NCI-H446 treated with DMSO at 0.1 percent for 48 hours (cell line): ENCODE measurements at places on chromosomes 11 and 22.

DNA sequence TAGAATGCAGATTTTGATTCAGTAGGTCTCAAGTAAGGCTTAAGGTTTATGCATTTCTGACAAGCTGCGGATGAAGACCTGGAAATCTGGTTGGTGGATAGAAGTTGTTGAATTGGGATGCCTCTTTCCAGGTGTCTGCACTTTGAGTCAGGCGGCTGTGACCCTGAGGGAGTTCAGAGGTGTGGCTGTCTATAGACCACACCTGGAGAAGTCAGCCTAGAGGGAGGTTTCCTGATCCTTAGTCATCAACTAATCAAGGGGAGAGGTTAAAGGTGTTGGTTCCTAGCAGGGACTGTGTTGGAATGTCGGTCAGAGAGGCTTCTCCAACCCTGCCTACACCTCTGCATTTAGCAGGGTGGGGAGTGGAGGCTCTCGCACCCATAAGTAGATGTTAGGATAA is 8.0 kb downstream of the GLB1L2 start:
- DNase-seq = no peak

DNA sequence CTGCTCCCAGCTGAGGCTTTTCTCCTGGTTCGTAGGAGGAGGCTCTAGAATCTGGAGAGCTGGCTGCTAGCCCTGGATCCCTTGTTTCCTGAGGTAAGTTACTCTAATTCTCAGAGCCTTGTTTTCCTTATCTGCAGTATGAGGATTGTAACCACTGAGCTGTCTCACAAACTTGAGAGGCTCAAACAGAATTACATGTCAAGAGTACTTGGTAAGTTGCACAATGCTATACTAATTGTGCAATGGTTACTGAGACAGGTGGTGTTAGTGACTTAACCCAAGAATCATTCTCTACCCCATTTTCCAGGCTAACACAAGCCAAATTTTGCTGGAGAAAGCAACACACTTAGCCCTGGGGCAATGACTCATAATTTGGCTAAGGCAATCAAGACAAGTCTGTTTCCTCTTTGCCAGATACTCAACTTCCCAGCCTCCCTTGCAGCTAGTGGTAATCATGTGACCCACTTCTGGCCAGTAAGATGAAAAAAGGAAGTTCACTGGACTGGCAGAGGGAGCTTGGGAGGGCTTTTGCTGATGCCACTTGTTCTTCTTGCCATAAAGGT is 348.0 kb downstream of the TENM4 start:
- DNase-seq = peak; percentile 77

DNA sequence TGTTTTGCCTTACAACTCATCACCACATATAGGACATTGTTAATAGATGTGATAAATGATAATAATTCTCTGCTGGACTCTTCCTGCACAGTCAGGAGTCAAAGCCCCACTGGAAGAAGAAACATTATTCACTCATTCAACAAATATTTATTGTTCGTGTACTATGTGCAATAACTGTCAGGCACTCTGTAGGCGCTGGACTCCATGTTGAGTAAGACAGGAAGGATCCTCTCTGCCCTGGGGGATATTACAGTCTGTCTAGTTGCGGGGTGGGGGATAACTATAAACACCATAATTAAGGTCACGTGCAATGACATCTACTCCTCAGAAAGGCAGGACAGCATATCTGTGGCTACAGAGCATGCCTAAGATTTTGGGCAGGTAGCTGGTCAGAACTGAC is 281.1 kb downstream of the FAT3 start:
- DNase-seq = no peak

DNA sequence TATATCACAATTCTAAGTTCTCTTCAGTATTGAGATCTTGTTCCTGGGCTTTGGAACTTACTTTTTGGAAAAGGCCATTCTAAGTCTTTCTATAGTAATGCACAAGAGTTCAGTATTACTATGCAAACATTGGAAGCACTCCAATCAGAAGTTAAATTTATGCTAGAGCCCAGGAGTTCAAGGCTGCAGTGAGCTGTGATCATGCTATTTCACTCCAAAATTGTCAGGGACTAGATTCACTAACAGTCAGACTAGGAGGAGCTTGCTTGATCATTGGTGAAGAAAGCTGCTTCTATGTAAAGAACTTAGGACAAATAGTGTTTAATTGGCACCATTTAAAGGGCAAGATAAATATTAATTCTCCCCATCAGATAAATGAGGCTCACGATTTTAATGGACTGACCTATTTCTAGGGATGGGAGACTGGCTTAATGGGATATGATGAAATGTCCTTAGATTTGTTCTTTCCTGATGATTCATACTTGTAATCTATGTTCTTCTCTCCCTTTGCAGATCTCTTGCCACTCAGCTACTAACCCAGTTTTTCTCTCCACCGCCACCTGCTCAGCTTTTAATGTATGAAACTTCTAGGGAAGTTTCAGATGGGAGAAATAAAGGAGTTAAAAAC is 32.6 kb upstream of the TMEM123 start:
- no peak for DNase-seq

DNA sequence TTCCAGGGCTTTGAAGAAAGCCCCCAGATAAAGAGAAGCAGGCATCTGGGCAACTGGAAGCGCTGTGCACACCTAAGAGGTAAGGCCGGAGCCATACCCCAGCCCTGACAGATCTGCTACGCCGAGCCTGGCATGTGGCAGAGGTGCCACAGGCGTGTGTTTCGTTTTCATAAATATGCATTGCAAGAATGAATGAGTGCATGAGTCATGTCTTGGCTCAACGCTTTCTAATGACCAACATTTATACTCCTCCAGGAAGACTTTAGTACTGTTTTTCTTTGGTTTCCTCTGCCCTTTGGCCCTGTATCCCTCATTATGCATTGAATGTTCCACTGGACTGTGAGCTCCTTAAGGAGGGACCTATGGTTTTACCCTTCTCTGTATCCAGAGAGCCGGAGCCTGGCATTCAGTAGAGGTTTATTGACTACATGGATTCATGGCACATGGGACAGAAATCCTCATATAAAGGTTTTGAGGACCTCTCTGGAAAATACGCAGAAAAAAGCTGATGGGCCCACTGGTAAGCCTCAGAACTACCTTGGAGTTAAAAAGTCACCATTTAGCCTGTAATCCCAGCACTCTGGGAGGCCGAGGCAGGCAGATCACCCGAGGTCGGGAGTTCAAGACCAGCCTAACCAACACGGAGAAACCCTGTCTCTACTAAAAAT is 38.9 kb upstream of the CSNK2A3 start:
- DNase-seq = peak; percentile 9

- no peak for DNase-seq
These were observed 24.7 kb downstream of the TBCEL start for GRCh38 chr11:121048464-121049233.
